Astrocyte of the cerebellum (primary cell): ENCODE measurements at places on chromosomes 7 and 10.

- DNase-seq, result no peak
Measured at GRCh38 chr10:66990143-66990830, 64.5 kb downstream of the LRRTM3 start.

DNA sequence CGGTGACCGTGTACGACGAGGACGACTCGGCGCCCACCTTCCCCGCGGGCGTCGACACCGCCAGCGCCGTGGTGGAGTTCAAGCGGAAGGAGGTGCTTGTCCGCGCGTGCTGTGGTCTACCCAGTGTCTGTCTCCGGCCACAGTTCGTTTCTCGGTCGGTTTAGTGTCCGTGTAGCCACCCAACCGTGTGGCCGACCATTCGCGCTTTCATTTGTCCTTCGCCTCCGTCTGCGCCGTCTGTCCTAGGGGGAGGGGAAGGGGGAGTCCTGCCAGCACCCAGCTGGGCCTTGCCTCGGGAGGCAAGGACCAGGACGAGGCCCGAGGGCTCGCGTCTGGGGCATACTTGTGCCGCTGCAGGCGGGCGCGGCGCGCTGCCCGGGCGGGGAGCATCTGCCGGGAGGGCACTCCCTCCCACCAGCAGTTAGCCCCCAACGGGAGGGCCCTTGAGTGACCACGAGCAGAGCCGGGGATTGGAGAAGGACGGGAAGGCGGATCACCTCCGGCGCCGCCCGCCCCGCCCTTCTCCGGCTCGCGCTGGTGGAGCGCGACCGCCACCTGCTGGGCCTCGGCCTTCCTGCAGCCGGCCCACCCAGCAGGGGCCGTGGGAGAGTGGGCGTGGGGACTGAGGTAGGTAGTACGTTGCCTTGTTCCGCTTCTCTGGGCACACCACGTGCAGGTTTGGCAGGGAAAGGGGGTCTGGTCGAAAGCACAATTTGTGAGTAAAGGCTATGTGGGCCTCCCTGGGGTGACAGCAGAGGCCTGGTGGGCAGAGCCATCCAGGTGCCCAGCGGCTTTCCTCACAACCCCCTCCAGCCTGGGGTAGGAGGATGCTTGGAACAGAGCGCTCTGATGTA is 28.5 kb downstream of the RET start:
- peak; percentile 24 for DNase-seq

DNA sequence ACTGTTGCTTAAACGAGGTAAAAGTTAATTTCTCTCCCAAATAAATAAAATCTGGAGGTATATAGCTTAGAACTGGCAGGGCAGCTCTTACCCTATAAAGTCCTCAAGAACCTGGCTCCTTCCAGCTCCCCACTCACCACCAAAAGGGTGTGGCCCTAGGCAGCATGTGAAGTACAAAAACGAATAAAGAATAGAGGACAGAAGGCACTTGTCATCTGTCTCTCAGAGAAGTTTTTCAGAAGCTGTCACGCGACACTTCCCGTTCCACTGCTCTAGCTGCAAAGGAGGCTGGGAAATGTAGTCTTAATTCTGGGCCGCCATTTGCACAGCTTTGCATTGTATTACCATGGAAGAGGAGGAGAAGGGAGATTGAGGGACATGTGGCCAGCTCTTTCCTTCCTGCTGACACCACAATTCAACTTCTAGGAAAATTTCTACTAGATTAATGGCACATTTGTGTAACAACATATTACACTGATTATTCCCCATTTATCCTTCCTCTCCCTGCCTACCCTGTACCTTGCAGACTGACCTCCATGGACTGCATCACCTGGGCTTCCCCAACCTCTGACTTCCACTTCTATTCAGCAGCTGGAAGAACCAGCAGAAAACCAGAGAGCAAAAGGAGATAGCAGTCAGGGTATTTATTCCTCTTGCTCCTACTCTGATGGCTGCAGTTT is 62.2 kb downstream of the CCDC71L start:
- peak; percentile 26 for DNase-seq

DNA sequence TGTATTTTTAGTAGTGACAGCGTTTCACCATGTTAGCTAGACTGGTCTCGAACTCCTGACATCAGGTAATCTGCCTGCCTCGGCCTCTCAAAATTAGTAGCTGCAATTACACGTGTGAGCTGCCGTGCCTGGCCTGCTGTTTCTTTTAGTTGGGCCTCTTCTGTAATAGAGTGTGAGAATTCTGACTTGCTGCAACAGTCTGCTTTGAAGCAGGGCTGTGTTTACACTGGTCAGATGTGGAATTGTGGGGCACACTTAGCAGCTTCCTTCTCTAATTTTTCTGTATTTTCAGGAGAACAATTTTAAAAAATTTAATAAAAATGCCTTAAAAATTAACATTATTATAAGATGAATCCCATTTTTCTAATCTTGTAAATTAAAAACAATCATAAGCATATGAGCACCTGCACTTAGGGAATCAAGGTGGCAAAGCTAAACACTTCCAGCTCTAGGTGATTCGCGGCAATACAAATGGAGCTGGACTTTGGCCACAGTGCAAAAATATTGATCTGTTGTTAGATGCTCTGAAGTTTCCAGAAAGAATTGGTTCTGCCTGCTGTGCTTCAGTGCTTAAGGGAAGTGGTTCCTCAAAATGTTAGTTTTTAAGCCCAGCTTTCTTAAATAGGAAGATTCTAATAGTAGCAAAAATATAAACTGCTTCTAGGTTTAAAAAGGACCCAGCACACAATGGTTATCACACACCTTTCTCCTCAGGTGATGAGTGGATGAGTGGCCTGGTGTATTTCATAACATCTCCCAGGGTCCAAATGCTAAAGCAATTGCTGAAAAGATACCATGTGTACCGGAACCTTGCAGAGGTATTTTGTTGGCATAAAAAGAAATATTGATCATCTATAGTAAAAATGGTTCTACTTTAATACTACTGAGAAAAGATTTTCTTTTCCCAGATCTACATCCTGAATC is 63.5 kb upstream of the ATRNL1 start:
- no peak for DNase-seq

DNA sequence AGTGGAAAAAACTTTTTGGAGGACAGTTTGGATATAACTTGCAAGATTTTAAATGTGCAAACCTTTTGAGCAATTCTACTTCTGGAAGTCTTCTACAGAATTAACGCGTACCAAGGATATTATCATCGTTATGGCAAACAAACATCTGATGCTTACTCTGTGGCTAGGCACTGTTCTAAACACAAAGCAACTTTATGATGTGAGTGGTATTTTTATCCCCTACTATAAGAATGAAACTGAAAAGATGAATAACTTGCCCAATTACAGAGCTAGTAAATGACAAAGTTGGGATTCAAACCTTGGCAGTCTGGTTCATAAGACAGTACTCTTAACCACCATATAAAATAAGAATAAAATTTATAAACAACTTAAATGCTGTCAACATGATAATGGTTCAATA is 15.8 kb downstream of the ASZ1 start:
- DNase-seq, result no peak

GRCh38 chr7:23679898-23680413 is at the start of gene FAM221A:
TSS of gene FAM221A (plus strand) at chr7:23680199. CDS start at chr7:23680219, 20 bp downstream.
- peak; percentile 32 for DNase-seq

DNA sequence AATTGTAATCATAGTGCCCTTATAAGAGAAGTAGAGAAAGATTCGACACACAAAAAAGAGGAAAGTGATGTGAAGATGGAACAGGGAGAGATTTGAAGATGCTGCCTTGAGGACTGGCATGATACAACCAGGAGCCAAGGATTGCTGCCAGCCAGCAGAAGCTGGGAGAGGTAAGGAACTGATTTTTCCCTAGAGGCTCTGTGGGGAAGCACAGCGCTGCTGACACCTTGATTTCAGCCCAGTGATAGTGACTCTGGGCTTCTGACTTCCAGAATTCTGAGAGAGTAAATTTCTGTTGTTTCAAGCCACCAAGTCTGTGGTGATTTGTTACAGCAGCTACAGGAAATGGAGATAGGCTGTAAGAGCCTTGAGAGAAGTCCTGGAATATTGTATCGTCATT is 98.2 kb downstream of the RAB11FIP2 start:
- no peak for DNase-seq

DNA sequence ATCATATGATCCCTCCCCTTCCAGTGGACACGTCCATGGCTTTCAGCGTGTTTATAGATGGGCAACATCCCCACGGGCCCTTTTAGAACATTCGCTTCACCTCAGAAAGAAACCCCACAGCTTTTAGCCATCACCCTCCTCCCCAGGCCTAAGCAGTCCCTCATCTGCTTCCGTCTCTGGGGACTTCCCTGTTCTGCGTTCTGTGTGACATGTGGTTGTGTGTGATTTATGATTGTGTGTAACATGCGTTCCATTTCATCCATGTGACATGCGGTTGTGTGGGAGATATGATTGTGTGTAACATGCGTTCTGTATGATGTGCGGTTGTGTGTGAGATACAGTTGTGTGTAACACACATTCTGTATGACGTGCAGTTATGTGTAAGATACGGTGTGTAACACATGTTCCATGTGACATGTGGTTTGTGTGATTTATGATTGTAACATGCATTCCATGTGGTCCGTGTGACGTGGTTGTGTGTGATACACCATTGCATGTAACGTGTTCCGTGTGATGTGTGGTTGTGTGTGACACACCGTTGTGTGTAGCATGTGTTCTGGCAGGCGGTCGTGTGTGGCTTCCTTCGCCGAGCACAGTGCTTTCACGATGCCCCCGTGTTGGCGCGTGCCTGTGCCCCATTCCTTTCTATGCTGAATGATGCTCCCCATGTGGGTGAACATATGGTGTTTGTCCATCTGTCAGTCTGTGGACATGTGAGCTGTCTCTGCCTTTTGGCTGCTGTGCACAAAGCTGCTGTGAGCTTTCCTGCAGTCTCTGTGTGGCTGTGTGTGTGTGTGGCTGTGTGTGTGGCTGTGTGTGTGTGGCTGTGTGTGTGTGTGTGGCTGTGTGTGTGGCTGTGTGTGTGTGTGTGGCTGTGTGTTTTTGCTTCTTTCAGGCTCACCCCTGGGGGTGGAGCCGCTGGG is 26.2 kb downstream of the PWWP2B start:
- no peak for DNase-seq

DNA sequence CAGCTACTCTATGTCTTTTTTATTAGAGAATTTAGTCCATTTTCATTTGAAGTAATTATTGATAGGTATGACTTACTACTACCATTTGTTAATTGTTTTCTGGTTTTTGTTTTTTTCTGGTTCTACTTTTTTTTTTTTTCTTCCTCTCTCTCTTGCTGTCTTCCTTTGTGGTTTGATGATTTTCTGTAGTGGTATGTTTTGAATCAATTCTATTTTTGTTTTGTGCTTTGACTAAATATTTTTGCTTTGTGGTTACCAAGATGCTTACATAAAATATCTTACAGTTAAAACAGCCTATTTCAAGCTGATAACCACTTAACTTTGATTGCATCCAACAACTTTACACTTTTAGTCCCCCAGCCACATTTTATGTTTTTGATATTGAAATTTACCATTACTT is 3.3 kb upstream of the OR2F2 start:
- no peak for DNase-seq

GRCh38 chr10:69407621-69408301 is 9.0 kb downstream of the TACR2 start:
- no peak for DNase-seq

GRCh38 chr7:7223250-7223649 is 40.9 kb downstream of the C1GALT1 start:
- DNase-seq, result no peak

DNA sequence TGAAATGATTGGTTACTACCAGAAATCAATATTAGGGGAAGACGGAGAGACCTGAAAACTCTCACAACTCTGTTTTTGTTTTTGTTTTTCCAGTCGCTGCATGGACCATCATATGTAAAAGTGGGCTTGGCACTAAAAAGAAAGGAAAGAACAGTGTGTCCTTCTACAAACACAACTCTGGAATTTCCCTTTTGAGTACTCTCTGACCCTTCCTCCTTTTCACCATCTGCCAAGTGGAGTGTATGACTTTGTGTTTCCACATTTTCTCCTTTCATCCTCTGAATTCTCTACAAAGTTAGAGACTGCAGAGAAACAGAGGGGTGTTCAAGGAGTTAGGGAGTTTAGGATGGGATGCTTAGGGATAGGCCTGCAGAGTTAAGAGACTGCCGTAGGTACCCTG is 92.0 kb downstream of the MDFIC start:
- no peak for DNase-seq

- peak; percentile 78 for DNase-seq
Measured at GRCh38 chr7:149873074-149873969, at the start of gene ATP6V0E2. TSS of gene ATP6V0E2 (plus strand) at chr7:149873969. CDS start at chr7:149874066, 97 bp downstream.

- DNase-seq, result no peak
Measured at GRCh38 chr10:30346131-30346530, 2.9 kb downstream of the MTPAP start.

- DNase-seq, result no peak
Measured at GRCh38 chr7:129750091-129750490, 138.6 kb downstream of the NRF1 start.

GRCh38 chr7:140348161-140348849 is 50.0 kb downstream of the SLC37A3 start:
- DNase-seq, result no peak

GRCh38 chr7:36037121-36037662 is 115.9 kb upstream of the EEPD1 start:
- peak; percentile 76 for DNase-seq

DNA sequence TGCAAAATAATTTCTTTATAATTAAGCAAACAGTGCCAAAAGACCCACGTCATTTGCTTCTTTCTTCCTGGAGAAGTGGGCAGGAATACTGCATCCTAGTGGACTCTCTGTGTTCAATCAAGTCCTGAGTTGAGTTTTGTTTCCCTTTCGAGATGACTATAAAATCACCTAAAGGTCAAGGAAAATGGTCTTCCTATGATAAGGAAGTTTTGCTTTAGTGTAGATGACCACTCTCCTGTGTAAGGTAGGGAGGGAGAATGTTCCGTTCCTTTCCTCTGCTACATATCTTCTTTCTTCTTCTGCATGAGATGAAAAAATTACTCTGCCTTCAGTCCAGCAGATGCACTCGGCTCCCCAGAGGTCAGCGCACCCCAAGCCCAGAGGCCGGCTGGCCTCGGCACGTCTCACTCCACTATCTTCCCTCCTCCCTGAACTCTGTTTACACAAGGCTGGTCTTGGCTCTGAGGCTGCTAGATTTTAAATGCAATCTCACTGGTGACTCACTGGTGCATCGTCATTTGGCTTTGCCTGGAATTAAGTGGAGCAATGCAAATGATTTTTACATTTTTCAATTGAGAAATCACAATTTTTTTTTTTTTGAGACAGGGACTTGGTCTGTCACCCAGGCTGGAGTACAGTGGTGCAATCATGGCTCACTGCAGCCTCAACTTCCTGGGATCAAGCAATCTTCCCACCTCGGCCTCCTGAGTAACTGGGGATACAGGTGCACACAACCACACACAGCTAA is 18.6 kb upstream of the VDAC2 start:
- DNase-seq, result peak; percentile 64

GRCh38 chr10:19929506-19930140 is 113.4 kb downstream of the PLXDC2 start:
- no peak for DNase-seq

- no peak for DNase-seq
Measured at GRCh38 chr7:68682910-68683309, 915.4 kb upstream of the AUTS2 start.

- no peak for DNase-seq
Measured at GRCh38 chr7:76515999-76516443, 5.7 kb downstream of the UPK3B start.

GRCh38 chr7:45080265-45080957 is 8.4 kb downstream of the NACAD start:
- no peak for DNase-seq

- no peak for DNase-seq
Measured at GRCh38 chr7:118076564-118076963, 107.4 kb upstream of the LSM8 start.
